ENCODE measurements at places on chromosomes 4 and X.

DNA sequence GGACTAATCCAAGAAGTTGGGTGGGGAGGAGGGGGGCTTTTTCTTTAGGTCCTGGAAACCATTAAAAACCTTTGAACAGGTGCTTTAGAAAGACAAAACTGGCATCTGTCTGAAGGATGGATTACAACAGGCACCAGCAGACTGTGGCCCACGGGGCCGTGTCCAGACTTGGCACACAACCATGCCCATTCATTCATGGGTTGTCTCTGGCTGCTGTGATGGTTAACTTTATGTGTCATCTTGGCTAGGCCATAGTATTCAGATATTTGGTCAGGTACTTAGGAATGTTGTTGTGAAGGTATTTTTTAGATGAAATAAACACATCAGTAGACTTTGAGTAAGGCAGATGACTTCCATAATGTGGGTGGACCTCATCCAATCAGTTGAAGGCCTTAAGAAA lies 45.5 kb downstream of the TBL1X start:
- no peak for DNase-seq

DNA sequence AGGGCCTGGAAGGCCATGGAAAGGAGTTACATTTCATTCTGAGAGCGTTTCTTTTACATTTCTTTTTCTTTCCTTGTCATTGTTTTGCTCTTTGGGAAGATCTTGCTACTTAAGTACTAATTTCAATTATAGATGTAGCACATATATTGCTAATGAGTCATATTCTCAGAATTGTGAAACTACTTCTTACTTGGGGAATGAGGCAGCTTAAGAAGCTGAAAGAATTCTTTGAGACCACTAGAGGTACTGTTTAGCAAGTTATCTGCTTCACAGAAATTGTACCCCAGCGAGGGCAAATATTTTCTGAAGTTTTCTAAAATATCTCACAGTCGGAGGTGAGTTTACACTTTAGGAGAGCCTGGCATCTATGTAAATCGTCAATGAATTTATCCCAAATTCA lies 100.6 kb downstream of the AFF2 start:
- no peak for DNase-seq

GRCh38 chrX:120732879-120733278 lies 103.0 kb upstream of the C1GALT1C1 start:
- no peak for DNase-seq

DNA sequence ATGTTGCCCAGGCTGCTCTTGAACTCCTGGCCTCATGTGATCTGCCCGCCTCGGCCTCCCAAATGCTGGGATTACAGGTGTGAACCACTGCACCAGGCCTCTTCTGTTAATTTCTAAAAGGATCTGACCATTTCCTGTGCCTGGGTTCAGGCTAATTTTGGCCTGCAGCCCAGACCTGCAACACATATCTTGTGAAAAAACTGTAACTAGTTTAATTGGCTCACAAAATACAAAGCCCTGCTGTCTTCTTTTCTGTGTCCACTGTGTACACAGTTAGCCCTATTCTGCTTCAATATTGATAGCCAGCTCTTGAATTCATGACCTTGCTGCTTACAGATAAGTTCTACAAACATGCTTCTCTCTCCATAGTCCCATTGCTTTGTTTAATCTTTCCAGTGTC lies 753.5 kb downstream of the PDHA2 start:
- DNase-seq, result no peak

DNA sequence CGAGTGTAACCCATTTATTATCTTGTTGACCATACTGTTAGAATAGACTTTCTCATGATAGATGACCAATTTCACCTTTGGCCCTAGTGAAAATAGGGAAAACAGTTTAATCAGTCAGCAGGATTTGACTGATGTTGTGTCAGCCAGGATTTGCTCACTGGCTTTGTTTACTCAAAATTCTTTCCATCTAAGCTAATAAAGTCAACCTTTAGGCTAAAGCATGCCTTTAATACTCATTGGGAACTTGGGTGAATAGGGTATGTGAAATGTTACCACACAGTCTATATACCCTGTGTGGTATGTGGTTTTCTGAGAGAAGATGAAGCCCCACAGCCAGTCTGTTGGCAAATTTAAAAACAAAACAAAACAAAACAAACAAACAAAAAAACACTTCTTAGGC lies 18.7 kb upstream of the SPANXB1 start:
- DNase-seq, result no peak

GRCh38 chr4:76960014-76960413 lies 10.5 kb downstream of the SEPTIN11 start:
- no peak for DNase-seq

DNA sequence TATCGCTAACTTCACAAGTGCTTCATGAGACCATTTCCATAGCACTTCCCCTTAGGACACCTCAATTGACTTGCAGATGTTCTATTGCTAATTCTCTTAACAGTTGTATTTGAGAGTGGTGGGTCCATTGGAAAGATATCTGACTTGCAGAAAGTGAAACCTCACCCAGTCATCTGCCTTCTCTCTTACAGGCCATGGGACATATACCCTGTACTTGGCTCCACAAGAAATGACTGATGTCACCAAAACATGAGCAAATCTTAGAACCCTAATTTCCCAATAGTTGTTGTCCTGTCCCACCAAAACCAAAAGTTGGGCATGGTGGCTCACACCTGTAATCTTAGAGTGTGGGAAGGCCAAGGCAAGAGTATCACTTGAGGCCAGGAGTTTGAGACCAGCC lies 101.9 kb upstream of the MAML3 start:
- no peak for DNase-seq

DNA sequence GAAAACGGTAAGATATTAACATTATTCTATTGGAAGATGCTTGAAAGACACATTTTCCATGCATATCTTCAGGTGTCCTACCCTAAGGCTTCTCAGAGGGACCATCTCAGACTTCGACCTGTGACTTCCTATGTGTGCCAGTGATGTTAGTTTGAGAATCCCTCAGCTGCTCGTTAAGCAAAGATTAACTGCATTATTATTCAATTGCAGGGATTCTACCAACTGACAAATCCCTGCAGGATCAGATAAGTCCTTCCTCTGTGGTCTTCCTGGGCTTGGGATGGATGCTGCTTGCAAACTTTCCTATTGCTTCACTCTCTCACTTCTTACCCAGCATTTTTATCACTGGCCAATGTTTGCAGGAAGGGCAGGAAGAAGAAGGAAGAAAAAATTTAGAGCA lies 83.0 kb upstream of the PPARGC1A start:
- DNase-seq, result no peak

DNA sequence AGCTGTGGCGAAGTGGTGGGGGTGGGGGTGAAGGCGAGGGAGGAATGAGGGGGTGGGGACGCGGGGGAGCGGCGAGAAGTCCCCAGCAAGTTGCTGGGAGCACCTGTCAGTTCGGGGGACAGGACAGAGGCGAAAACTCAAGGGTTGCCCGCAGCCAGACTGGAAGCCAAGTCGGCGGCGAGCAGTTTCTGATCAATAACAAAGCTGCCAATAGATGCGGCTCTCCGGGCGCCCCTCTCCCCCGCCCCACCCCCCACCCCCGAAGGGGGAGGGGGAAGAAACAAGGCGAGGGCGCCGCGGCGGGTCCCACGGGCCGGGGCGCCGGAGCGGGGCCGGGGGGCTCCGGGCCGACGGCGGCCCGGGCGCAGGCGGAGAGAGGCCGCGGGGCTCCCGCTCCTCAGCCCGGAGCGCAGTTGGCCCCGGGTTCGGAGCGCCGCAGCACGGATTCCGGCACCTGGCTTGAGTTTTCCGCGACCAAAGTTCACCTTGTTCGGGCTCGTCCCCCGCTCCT lies 379 bp downstream of the PDGFC start:
- no peak for DNase-seq

GRCh38 chr4:154478128-154478527 lies 13.5 kb downstream of the DCHS2 start:
- no peak for DNase-seq

- peak; percentile 33 for DNase-seq
These were observed 136.4 kb downstream of the ZNF674 start for GRCh38 chrX:46408553-46409407.

GRCh38 chrX:5823903-5824302 lies 404.8 kb downstream of the NLGN4X start:
- DNase-seq, result no peak

GRCh38 chr4:4491396-4491893 lies 50.4 kb downstream of the STX18 start:
- no peak for DNase-seq

- no peak for DNase-seq
These were observed 674.8 kb upstream of the INTU start for GRCh38 chr4:126957987-126958386.

- DNase-seq, result no peak
These were observed 17.8 kb downstream of the SRD5A3 start for GRCh38 chr4:55363691-55364351.

- no peak for DNase-seq
These were observed 63.1 kb downstream of the NSUN7 start for GRCh38 chr4:40812856-40813255.

- DNase-seq, result no peak
These were observed 189.9 kb upstream of the PGRMC2 start for GRCh38 chr4:128477540-128477939.

- no peak for DNase-seq
These were observed 707.9 kb upstream of the PITX2 start for GRCh38 chr4:111330786-111331185.

GRCh38 chr4:20944451-20944850 lies 244.2 kb downstream of the PACRGL start:
- no peak for DNase-seq

- DNase-seq, result no peak
These were observed 8.0 kb downstream of the HERC3 start for GRCh38 chr4:88600176-88600838.

- DNase-seq, result no peak
These were observed 9.7 kb downstream of the HOPX start for GRCh38 chr4:56671373-56671772.

DNA sequence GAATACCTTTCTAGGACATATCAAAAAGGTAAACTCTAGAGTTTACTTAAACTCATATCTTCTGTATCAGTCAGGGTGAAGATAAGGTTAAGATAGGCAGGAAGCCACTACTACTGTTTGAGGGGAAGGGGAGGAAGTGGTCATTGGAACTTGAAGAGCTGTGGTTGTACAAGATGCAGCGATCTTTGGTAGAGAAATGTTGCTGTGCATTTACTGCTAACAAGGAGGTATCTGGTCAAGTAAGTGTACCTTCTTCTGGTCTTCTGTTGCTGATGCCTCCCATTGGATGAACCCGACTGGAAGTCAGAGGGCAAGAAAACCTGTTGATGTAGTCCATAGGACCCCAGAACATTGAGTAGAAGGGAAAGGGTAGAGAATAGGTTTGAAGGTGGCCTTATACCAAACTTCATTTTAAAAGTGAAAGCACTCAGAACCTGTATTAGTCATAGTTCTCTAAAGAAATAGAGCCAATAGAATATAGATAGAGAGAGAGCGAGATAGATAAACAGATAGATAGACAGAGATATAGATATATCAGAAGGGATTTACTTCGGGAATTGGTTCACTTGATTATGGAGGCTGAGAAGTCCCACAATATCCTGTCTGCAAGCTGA lies 47.9 kb upstream of the TSPAN5 start:
- peak; percentile 1 for DNase-seq

GRCh38 chrX:27186671-27187070 lies 276.5 kb downstream of the PPP4R3C start:
- no peak for DNase-seq

GRCh38 chrX:130561930-130562329 lies 160.1 kb downstream of the RBMX2 start:
- DNase-seq, result no peak

- DNase-seq, result no peak
These were observed 13.1 kb downstream of the DDIT4L start for GRCh38 chr4:100177126-100177525.

DNA sequence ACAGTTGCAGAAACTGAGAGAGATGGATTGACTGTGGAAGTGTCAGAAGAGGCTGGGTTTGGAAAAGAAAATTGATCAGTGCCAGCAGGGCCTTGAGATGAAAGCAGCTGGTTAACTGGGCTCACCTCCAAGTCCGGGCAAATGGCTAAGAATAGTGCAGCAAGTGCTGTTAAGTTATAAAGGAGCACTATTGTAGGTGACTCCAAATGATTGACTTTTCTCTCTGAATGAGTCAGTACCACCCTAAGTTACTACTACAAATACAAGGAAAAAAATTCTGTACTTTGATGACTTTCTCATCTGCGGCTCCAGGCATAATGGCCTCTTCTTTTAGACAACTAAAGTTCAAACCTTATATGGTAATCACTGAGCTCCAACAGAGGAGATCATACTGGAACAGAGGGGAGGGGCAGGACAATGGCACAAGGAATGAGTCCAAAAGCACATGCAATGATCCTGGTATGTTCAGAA lies 733.4 kb upstream of the INTU start:
- no peak for DNase-seq

GRCh38 chr4:98939892-98940298 lies 11.0 kb upstream of the EIF4E start:
- no peak for DNase-seq

DNA sequence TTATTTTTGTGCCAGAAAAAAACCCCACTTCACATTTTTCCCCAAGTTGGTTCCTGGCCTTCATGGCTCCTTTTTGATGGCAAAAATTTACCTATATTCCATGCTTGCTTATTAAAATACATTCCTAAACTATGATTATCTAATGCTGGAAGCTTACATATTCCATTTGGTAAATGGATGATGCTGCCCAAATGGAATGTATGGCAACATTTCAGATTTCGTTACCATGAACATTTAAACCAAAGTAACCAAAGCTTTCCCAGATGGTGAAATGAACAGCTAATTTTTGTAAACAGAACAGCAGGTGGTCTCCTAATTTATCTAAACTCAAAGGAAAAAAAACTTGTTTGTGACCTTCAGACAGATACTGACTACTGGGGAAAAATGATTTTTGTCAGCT lies 110.8 kb upstream of the TEX13A start:
- DNase-seq, result no peak

DNA sequence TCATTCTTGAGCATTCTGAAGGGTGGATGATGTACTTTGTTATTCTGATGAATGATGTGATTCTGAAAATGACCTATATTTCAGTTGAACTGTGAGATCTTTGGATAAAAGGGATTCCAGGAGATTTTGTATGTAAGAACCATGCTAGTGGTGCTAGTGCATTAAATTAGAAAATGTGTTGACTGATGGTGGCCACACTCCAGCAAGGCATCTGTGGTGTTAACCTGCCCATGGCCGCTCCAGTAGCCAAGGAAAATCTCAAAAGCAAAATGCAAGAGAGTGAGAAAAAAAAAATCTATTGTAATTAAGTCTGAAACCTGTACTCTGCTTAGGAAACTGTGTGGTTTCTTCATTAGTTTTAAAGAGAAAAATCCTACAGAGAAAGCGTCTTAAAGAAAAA lies 93.5 kb downstream of the WWC2 start:
- no peak for DNase-seq

DNA sequence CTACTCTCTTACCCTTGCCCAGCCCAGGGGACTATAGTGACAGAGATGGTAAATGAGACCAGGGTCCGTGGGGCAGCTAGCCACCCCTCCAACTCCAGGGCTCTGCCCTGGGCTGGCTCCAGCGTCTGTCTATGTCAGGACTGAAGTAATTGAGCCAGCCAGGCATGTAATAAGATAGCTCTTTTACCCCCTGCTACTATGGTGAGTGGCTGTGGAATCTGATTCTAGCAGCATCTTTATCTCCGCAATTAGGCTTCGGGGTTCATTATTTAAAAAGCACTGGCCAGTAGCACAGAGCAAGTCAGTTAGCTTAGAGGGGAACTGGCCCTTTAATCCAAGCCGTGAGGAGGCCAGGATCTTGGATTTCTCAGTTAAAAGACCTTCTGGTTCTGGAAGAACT lies 123.3 kb upstream of the RAI2 start:
- DNase-seq, result no peak

- no peak for DNase-seq
These were observed 158.2 kb upstream of the DDIT4L start for GRCh38 chr4:100348473-100348872.
